ENCODE measurements at places on chromosomes 2 and 18. TPM values are rescaled to one million over a fixed set of nuclear protein-coding genes. Genes with fewer than 3 reads are reported as not detected.

DNA sequence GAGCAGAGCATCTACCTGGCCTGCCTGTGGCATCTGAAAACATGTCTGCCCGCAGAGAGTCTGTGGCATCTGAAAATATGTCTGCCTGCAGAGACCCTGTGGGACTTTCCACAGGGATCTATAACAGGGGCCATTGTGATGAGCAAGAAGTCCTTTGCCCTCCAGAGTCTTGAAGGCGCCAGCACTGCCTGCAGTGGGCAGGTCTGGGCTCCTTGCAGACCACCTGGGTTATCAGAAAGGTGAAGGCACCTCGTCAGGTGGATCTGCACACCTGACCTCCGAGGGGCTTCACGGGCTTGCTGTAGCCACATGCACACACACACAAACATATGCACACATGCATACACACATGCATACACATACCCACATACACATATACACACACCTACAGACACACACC is 189.5 kb upstream of the HDAC4 start:
- DNase-seq: no peak

DNA sequence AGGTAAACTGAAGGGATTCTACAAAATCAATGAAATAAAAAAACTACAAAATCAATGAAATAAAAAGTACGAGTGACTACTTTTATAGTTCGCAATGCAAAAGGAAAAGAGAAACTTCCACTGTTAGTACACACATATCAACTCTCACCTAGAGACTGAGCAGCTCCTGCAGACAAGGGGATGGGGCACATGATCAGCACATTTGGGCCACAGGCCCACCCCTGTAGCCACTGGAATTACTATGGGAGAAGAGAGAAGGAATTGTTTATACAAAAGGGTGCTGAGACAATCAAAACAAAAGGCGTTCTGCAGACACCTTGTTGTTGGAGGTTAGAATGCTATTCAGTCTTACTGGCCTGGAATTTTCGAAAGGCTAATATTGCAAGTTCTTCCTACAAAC is 34.7 kb upstream of the CD226 start:
- no peak for DNase-seq

DNA sequence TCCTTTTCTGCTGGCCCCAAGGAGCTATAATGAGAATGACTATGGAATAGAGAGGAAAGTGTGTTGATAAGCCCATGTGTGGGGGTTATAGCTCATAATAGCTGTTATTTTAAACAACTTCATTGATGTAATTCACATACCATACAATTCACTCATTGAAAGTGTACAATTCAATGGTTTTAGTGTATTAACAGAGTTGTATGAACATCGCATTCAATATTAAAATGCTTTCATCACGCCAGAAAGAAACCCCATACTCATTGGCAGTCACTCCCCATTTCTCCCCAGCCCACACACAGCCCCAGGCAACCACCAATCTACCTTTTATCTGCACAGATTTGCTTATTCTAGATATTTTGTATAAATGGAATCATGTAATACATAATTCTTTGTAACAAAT is 139.6 kb upstream of the CYP1B1 start:
- DNase-seq: no peak

The CXCR2 gene
- total RNA-seq: not detected

- peak; percentile 35 for DNase-seq
Measured at GRCh38 chr2:188786368-188786841, 187.8 kb upstream of the COL3A1 start.

- DNase-seq: peak; percentile 53
Measured at GRCh38 chr2:96374211-96374951, 38.8 kb downstream of the NCAPH start.

The ADD2 gene
- 23.4 TPM for total RNA-seq

The IL37 gene
- total RNA-seq: not detected

The HJURP gene
- 9.5 TPM for total RNA-seq

GRCh38 chr2:75406131-75406581 is 154.6 kb downstream of the EVA1A start:
- no peak for DNase-seq

The SLC4A5 gene
- total RNA-seq: 0.25 TPM

The CFC1 gene
- total RNA-seq: not detected

DNA sequence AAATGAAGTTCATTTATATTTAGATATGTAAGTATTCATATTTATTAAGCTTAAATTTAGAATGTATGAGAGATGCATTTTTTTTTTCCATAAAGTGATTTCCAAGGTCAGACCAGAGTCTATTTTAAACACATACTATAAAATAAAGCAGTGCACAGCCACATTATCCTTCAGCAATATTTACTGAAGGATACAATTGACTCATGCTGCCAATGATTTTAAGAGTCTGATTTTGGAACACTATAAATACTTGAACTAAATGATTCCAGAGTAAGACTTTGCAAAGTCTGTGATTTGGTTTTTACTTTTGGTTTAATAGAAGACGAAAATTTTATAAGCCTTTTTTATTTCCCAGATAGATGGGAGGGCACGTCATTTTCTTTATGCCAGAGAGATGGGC is 107.1 kb downstream of the EPHA4 start:
- no peak for DNase-seq

DNA sequence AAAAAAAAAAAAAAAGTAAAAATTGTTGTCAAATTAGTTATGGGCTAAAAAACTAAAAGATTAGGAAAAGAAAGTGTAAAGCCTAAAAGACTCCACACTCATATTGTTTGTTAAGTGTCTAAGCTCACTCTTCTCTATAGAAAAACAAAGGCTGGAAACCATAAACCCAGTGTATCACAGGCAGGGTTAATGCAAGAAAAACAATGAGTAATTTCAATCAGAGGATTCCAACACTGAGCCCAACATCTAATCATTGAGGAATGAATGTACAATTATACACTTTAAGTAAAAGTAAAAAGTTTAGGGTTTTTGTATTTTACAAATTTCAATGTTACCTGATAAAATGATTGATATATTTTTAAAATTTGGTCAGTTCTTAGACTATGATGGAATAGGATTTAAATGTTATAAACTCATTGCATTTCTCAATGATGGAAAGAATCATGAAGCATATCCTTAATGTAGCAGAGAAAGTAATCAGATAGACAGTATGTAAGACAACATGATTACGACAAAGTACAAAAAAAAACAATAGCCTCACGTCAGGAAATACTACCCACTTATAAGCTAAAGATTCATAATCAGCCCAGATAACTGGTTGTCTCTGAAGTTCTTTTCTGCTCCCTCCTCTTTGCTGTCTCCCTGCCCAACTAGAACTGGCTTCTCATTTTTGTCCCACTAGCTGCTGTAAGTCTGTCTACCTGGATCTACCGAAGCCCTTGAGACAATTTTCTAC is 44.5 kb upstream of the SP3 start:
- DNase-seq: peak; percentile 35

GRCh38 chr2:190859347-190860297 is 21.0 kb upstream of the GLS start:
- DNase-seq: no peak

DNA sequence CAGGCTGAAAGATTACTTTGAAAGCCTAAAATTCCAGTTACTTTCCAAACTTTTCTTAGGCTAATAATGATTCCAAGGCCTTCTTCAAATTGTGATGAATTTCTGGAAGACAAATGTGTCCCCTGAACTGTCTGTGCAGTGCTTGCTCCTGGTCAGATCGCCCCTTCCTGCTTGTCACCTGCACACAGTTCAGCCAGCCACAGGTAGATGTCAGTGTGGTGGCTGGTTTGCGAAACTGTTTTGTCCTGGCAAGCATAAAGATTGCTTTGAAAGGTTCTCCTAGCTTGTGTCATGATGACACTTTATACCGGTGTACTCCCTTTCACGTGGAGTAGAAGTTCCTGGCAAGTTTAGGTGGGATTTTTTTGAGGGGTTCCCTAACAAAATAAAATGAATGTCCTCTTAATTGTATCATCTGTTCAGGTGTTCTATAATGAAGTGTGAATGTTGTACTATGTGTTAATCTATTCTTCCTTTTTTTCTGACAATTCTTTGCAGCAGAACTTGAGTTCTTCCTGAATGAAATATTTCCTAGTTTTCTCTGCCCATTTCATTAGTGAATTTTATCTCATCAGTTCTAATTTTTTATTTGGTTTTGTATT is 298.8 kb downstream of the ZNF407 start:
- peak; percentile 63 for DNase-seq

- DNase-seq: no peak
Measured at GRCh38 chr2:5235701-5236100, 456.5 kb upstream of the SOX11 start.

GRCh38 chr2:27581417-27582128 is 1.3 kb upstream of the ZNF512 start:
- no peak for DNase-seq

The LAMA3 gene
- total RNA-seq: 7.0 TPM

The VAMP8 gene
- 5.9 TPM for total RNA-seq

- no peak for DNase-seq
Measured at GRCh38 chr2:11389551-11390398, 45.3 kb upstream of the ROCK2 start.

DNA sequence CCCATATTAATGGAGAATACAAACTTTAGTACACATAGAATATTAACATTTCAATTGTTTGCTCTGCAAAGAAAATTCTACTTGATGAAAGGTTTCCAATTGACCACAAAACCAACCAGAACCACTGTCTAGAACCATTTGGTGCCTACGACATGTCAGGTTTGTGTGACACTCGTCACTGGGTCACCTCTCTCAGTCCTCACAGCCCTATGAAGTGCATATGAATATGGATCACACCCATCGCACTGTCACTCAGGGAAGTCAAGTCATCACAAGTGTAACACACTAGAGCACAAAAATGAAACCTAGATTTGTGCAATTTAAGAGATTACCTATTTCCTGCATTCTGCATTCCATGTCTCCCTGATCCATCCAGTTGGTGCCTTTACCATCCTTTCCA is 43.7 kb downstream of the PTPN2 start:
- no peak for DNase-seq

DNA sequence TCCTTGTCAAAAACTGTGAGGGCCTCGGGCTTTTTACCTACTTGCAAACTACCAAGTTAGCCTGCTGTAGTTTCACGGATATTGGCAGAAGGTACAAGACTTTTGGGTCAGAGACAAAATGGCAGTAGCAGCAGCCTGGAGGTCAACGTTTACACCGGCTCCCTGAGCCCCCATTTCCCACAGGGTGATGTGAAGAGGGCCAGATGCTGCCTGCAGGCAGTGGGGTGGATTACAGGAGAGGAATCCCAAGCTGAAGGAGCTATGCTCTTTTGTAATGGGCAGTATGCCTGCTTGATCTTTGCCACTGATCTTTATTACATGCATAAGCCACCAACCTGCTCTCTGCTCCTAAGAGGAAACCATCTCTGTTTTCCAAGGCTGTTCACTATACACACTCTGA is 29.5 kb upstream of the SP5 start:
- no peak for DNase-seq

The COLEC11 gene
- 0.13 TPM for total RNA-seq

The LCT gene
- total RNA-seq: not detected

GRCh38 chr2:217052856-217053577 is 193.2 kb upstream of the TNP1 start:
- DNase-seq: no peak

- DNase-seq: no peak
Measured at GRCh38 chr2:100960688-100961087, 41.4 kb upstream of the RPL31 start.

- no peak for DNase-seq
Measured at GRCh38 chr2:64679673-64680425, 26.1 kb upstream of the SERTAD2 start.

GRCh38 chr2:9802576-9802993 is 40.7 kb upstream of the TAF1B start:
- no peak for DNase-seq

- no peak for DNase-seq
Measured at GRCh38 chr2:159322419-159322818, 35.9 kb upstream of the WDSUB1 start.

DNA sequence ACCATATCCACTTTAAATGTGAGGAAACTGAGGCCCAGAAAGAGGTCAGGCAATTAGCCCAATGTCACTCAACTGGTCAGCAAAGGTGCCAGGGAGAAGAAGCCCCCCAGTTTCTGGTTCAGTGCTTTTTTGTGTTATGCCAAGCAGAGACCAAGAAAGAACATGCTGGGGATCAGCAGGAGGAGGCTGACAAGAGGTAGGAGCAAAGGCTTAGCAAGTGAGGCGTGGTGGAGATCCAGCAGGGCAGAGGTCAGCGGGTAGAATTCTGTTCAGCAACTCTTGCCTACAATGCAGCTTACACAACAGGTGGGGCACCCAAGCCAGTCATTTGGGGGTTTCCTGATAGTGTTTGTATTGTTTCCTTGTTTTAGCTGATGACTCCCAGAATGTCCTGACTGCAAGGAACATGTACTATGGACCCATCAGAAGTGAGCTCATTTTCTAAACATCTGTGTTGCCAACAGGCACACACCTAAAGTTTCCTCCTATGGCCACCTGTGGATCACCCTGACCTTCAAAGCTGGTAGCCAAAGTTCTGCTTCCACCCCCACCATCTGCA is 28.2 kb downstream of the LPIN2 start:
- peak; percentile 33 for DNase-seq

DNA sequence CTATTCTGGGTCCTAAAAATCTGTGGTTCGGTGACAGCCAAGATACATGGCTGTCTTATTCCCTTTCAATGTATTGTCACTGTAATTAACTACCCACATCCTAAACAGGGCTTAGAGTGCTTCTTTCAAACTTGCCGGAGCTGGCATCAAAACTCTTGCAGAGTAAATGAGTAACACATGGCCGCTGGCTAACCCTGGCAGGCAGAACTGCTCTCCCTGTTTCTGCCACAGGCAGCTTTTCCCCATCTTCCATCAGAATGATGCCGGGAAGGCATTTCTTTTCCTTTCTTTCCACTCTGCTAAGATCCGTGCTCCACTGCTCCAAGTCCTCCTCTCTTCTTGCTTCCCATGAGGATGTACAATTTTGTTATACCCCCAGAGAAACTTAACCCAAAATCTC is 54.8 kb upstream of the PTPRM start:
- no peak for DNase-seq

- no peak for DNase-seq
Measured at GRCh38 chr2:131027566-131028528, 65.4 kb downstream of the FAM168B start.

The CNTNAP5 gene
- not detected for total RNA-seq

GRCh38 chr2:212973347-212973746 is 178.1 kb downstream of the IKZF2 start:
- DNase-seq: no peak

- DNase-seq: peak; percentile 51
Measured at GRCh38 chr2:55771612-55772011, 78.0 kb upstream of the PNPT1 start.

- no peak for DNase-seq
Measured at GRCh38 chr18:297936-298335, 30.1 kb upstream of the THOC1 start.

DNA sequence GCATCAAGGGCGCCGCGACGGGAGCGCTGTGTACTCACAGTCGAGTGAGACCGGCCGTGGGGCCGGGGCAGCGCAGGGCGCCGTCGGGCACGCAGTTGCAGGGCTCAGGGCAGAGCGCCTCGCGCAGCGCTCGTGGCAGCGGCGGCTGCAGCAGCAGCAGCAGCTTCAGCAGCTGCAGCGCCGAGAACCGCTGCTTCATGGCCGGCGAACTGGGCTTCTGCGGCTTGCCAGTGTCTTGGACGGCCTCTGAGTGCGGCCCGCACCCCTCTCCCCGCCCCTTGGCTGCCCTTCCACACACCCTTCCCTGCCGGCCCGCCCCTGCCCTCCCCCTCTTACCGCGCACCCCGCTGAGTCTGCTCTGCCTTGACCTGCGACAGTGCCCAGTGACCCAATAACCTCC is at the start of gene LHCGR:
TSS of gene LHCGR (minus strand) at position 252 of the 400 bp plus-strand sequence. CDS start at position 199, 53 bp downstream.
- no peak for DNase-seq

All from dermis microvascular lymphatic vessel endothelial cell (primary cell).